ENCODE measurements at places on chromosomes 11 and 22.

DNA sequence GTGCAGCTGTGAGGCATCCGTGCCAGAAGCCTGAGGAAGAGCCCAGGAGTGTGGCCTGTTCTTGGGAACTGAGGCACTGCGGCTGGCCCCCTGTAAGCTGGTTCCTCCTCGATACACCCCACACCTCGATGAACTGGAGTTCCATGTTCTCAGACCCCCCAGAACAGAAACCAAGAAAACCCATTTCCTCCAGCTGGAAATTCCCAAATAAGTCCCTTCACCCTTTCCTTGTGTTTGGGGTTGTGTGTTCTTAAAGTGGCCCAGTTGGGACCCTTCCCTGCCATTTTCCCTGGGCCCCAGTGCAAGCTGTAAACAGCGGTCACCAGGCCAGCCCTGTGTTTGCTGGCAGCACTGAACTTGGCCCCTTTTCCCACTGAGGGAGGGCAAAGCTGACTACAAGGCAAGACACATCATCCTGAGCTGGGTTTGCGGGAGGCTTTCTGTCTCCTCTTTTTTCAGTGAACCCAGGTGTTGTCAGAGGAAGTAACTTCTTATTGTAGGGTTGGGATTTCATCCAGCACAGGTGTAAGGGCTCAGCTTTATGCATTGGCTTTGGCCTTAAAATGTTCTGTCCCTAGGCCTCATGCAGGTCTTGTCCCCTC is 60.1 kb upstream of the MPEG1 start:
- no peak for DNase-seq

DNA sequence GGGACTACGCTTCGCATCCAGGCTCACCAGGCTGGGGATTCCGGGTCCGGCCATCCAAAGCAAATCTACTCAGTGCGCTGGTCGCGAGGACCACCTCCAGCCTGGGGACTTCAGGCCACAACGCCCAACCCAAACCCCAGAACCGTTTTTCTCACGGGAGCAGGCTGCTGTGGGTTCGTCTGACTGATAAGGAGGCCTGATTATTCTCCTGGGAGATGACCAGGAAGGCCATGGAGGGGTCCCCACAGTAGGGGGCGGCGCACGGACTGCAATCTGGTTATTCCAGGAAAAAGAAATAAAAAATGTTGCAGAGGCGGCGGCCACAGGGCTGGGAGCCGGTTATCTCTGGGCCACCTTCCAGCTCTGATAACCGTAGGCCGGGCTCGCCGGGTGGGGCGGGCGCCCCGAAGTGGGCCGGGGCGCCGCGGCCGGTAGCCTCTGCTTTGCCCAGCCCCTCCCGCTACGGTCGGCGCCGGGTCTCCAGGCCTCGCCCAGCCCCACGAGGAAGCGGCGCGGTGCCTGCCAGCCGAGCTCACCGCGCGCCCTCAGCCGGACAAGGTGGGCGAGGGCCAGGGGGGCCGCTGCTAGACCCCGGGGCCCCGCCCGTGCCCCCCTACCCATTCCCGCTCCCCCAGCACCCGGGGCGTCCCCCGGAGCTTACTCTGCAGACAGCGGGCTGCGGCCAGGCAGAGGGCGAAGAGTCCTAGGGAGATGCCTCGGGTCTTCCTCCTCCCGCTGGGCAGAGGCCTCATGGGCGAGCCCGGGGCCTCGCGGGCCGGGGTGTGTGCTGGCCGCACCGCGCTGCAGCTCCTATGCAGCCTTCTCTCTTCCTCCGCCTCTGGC is 446 bp downstream of the VSTM5 start:
- DNase-seq = no peak

DNA sequence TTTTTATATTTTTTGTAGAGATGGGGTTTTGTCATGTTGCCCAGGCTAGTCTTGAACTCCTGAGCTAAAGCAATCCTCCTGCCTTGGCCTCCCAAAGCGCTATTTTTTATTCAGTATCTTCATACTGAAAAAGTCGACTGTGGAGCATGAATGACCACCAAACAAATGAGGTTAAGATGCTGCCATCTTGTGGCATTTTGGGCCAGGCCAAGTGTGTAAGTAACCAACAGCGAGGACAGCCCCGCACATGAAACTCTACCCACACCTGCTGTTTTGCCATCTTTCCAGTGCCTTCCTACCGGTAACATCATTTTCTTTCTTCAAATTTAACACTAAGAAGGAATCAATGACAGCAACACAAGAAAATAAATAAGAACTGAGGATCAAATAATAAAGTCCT is 32.2 kb upstream of the AQP11 start:
- DNase-seq = no peak

DNA sequence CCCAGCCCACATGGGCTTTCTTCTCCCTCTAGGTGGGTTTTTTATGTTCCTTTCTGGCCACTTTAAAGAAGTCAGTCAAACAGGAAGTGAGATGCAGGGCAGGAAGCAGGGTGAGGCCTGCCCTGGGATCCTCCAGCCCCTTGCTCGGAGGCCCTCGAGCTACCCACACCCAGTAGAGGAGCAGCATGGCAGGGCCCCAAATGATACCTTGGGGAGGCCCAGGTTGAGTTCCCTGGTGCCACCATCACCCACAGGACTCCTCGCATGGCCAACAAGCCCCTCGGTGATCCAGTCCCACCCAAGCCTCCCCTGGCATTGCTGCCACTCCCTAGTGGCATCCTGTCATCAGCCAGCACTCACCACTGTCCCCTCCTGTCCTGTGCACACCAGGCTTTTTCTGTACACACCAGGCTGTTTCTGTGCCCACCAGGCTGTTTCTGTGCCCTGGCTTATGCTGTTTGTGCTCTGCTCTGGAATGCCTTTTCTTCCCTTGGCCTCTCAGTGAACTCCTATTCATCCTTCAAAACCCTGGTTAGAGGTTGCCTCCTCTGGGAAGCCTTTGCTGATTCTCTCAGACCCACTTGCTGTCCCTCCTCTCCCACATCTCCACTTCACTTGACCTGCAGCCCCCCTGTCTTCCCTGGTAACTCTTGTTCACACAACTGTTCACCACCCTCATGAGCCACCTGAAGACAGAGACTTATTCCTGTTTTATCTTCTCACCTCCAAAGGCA is 3.1 kb upstream of the PTGDR2 start:
- no peak for DNase-seq

GRCh38 chr11:1330473-1330872 is 21.0 kb upstream of the TOLLIP start:
- DNase-seq = no peak

DNA sequence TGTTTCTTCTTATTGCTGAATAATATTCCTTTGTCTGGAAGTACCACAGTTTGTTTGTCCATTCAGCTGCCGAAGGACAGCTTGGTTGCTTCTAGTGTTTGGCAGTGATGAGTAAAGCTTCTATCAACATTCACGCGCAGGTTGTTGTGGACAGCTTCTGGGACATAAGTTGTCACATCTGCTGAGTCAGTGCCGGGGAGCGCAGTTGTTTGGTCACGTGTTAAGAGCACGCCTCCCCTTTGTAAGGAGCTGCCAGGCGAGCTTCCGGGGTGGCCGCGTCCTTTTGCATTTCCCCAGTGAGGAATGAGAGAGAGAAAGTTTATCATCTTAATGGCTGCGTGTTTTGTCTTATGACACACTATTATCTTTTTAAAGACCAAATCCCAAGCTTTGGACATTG is 30.3 kb downstream of the SAMM50 start:
- no peak for DNase-seq

DNA sequence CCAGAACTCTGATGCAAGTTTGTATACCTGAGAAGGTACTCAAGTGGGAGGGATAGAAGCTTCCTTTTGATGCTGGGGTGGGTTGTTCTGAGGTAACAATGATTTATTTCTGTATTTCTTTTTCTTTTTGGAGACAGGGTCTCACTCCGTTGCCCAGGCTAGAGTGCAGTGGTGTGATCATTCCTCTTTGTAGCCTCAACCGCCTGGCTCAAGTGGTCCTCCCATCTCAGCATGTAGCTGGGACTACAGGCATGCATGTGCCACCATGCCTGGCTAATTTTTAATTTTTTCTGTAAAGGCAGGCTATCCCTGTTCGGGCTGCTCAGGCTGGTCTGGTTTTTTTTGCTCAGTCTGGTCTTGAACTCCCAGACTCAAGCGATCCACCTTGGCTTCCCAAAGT is 7.9 kb downstream of the KDM2A start:
- no peak for DNase-seq

- DNase-seq = no peak
These were observed 11.3 kb upstream of the QSER1 start for GRCh38 chr11:32881286-32881685.

- no peak for DNase-seq
These were observed 195.8 kb upstream of the BDNF start for GRCh38 chr11:27896096-27896495.

- no peak for DNase-seq
These were observed 65.5 kb upstream of the TCF20 start for GRCh38 chr22:42335839-42336378.

DNA sequence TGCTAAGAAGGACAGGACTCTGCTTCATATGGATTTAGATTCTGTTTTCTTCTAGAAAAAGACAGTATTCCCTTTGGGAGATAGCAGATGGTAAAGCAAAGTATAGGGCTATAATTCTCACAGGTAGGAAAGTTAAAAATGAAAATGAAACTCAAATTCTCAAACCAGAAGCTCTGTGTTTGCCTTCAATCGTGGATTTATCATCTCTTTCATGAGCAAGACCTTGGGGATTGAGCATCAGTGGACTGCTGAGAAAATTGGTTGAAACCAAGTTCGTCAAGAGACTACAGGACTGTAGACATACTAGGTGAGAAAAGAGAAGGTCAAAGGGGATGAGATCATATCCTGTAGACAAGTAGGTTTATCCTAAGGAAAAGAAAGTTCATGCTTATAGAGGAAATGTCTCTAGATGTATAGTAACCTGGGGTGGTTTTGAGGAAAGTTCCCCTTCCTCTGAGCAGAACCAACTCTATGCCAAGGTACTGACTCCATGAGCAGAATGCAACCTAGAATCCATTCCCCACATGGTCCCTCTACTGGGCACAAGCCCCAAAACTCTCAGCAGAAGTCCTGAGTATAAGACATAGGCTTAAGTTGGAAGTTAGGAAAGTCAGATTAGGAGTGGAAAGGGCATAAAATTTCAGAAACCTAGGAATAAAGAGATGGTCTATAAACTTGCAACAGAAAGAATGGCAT is 46.5 kb downstream of the SLC5A12 start:
- no peak for DNase-seq

DNA sequence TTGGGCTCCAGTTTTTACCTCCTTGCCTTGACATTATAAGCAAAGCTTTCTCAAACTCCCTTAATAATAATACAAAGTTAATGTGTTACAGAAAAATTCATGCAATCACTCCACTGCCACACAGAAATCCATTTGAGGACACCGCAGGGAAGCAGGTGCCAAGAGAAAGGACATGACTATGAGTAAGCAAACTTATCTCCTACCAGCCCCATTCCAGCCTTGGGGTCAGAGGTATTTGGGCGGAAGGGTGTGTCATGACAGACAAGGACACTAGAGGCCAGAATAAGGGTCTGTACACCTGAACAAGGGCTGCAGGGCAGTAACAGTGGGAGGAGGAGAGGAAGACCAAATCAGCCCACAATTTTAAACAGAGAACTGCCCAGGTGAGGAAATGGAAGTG is 5.9 kb downstream of the GNG3 start:
- no peak for DNase-seq

DNA sequence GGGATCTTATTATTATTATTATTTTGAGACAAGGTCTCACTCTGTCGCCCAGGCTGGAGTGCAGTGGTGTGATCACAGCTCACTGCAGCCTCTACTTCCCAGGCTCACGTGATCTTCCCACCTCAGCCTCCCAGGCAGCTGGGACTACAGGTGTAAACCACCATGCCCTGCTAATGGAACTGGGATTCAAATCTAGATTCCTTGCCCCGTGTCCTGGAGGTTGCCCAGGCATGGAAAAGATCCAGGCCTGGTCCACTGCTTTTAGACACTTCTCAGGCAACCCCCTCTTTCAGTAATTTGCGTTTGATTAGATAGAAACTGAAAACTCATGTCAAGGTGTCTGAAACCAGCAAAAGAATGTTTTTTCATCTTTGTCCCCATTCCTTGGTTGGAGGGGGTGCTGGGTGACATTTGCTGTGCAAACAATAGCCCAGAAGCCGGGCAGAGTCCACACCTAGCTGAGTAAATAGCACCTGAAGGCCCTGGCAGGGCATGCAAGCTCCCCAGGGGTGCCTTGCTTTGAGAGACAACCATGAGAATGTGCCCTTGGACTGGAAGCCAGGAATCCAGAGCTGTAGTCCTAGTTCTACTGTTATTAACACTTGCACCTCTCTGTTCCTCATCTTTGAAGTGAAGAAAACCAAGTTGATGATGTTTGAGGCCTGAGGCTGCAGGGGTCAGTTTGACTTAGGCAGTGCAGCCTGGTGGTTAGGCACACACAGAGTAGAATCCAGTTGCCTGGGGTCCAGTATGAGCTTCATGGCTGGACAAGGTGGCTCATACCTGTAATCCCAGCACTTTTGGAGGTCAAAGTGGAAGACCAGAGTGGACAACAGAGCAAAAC is 19.1 kb upstream of the XBP1 start:
- DNase-seq = no peak

- no peak for DNase-seq
These were observed 44.9 kb upstream of the VSTM5 start for GRCh38 chr11:93895106-93895862.

- DNase-seq = no peak
These were observed 413.0 kb upstream of the LARGE1 start for GRCh38 chr22:34333285-34333684.

DNA sequence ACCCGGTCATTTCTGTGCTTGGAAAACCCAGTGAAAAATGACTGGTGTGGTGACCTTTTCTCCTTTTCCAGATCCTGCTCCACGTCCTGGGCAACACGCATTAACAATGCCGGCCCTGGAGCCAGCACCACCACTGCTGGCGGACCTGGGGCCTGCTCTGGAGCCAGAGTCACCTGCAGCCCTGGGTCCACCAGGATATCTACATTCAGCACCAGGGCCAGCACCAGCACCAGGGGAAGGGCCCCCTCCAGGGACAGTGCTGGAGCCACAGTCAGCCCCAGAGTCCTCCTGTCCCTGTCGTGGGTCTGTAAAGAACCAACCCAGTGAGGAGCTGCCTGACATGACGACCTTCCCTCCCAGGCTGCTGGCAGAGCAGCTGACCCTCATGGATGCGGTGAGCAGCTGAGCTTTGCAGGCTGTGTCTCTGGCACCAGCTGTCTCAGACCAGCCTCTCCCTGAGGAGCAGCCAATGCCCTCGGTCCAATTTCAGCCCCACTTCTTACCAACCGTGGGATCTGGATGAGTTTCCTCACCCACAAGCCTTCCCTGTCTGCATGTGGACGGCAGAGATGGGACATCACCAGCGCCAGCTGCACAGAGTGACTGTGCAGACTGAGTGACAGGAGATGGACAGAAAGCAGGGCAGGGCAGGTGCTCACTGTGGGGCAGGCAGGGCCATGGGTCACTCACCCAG is 1.9 kb downstream of the RGL4 start:
- DNase-seq = no peak

- no peak for DNase-seq
These were observed 9.0 kb downstream of the RBX1 start for GRCh38 chr22:40960145-40960544.

All from NCI-H1436 treated with DMSO at 0.1 percent for 48 hours (cell line).